T-helper 17 cell (primary cell): ENCODE measurements at places on chromosomes 7 and 10. TPM values are rescaled to one million over a fixed set of nuclear protein-coding genes. Genes with fewer than 3 reads are reported as not detected.

DNA sequence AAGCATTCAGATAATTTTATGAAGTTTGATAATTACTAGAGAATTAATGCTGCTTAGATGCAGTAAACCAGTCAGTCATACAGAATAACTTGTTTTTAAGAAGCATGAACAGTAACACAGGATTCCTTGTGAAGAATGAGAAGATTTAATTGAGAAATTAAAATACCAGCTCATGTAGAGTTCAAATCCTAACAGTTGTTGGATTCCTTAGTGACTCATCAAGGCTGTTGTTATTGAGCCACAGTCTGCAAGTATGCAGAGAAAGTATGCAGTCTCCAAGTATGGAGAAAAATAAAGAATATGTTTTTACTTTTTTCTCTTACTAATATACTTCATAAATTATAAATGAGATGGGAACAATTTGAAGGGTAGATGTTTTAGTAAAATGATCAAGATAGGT lies 30.2 kb upstream of the CYP26C1 start:
- H3K36me3 ChIP-seq, result peaks cover 9% of the 10 kb centered on the region
- no peaks in the 10 kb centered on the region for H3K27me3 ChIP-seq
- H3K4me3 ChIP-seq, result no peak overlapping the region
- no peak for DNase-seq

GRCh38 chr7:111424768-111425167 lies 137.5 kb downstream of the IMMP2L start:
- H3K4me3 ChIP-seq, result no peak overlapping the region
- H3K27ac ChIP-seq, result no peak overlapping the region
- H3K36me3 ChIP-seq, result no peaks in the 10 kb centered on the region
- DNase-seq, result no peak
- no peaks in the 10 kb centered on the region for H3K27me3 ChIP-seq

DNA sequence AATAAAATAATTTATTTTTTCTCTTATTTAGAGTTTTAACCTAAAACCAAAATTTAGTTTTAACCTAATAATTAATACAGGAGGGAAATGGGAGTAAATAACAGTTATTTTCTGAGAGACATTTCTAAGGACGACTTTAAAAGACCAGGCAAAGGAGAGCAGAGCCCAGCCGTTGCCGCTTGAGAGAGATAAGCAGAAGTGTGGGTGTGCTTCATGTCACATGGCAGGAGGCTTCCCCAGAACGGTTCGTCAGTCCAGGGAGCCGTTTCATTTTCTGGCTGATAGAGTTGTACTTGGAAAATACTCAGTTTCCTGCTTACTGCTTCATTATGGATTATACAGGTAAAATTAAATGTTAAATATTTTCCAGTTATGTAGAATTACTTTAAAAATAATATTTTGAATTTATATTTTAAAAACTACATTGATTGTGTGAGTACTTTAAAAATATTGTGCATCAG lies 61.4 kb downstream of the ST7 start:
- DNase-seq, result no peak
- H3K27me3 ChIP-seq, result peaks cover 18% of the 10 kb centered on the region

GRCh38 chr7:44077061-44077460 lies 5.3 kb downstream of the POLM start:
- no peaks in the 10 kb centered on the region for H3K27me3 ChIP-seq
- H3K4me3 ChIP-seq, result no peak overlapping the region

DNA sequence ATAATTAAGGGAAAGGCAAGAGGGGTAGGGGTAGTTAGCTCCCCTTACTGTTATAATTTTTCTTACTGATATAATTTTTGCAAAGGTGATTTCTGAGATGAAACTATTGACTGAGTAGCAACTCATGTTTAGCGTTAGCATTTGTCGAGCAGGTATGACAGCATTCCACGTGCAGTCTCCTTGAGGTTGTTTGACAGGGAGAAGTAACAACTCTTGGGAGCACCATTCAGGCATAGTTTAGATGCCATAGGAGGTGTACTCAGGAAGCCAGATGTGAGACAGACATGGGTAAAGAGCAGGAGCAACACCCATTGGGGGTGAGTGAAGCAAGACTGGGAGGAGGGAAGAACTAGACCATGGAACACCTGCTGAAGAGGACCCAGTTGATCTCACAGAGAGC lies 96.6 kb upstream of the KLF6 start:
- DNase-seq, result no peak
- H3K27ac ChIP-seq, result no peak overlapping the region
- peaks cover 33% of the 10 kb centered on the region for H3K4me1 ChIP-seq
- H3K36me3 ChIP-seq, result no peaks in the 10 kb centered on the region
- no peaks in the 10 kb centered on the region for H3K27me3 ChIP-seq

DNA sequence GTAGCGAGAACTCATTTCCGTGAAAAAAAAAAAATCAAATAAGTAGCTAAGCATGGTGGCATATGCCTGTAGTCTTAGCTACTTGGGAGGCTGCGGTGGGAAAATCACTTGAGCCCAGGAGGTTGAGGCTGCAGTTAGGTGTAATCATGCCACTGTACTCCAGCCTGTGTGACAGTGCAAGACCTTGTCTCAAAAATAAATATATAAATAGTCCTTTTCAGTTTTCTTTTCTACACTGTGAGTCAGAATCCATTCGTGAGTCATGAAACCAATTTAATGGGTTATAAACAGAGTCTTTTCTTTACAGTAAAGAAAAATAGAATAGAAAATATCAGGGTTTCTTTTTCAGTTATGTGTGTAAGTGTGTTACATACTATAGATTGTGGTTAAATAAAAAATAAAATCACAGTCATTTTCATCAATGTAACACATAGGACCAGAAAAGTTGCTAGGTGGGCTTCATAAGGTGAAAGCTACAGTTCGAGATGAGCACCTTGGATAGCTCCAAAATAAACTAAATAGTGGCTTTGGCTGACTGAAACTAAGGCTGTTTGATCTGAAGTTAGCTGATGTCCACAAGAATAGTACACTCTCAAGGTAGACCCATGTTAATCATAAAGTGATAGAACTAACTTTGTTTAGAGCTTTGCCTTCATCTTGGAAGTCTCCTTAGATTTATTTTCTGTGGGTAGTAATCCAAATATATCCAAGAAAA lies 781.1 kb downstream of the GATA3 start:
- H3K27ac ChIP-seq, result no peak overlapping the region
- H3K4me3 ChIP-seq, result no peak overlapping the region
- H3K27me3 ChIP-seq, result peaks cover 5% of the 10 kb centered on the region
- no peaks in the 10 kb centered on the region for H3K4me1 ChIP-seq
- DNase-seq, result no peak

DNA sequence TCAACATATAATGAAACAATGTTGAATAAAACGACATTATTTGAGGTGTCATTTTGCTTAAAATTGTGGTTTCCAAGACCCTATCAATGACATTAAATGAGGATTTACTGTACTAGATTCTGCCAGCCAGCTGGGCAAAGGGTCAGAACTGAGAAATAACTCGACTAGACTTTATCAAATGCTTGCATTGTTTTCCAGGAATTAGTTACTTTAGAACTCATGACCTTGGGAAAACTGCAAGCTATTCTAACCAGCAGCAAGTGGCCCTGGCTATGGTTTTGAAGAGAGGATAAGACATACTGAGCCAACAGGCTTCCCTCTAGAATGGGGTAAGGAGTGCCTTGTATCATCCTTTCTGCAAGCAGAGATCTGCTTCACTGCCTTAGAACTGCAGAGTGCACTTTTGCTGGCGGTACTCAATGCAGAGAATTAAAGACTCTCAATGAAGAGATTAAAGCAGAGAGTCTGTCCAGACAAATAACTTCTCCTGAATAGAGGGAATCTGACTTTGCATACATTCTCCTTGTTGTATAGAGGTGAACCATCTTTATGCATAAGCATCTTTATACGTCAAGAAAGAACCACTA lies 281.5 kb downstream of the ARL4A start:
- peaks cover 2% of the 10 kb centered on the region for H3K4me1 ChIP-seq
- H3K27me3 ChIP-seq, result peaks cover 32% of the 10 kb centered on the region
- H3K27ac ChIP-seq, result no peak overlapping the region
- no peak for DNase-seq
- no peak overlapping the region for H3K4me3 ChIP-seq
- no peaks in the 10 kb centered on the region for H3K36me3 ChIP-seq

GRCh38 chr7:101180130-101180755 lies at the start of gene NAT16:
TSS of gene NAT16 (minus strand) at chr7:101180293. CDS start at chr7:101174807, 5,486 bp downstream.
- H3K27me3 ChIP-seq, result peaks cover 66% of the 10 kb centered on the region
- peaks cover 10% of the 10 kb centered on the region for H3K36me3 ChIP-seq
- H3K4me3 ChIP-seq, result peak within 1 kb of the TSS; percentile 77
- peaks cover 4% of the 10 kb centered on the region for H3K4me1 ChIP-seq
- H3K27ac ChIP-seq, result no peak within 1 kb of the TSS
- DNase-seq, result no peak

DNA sequence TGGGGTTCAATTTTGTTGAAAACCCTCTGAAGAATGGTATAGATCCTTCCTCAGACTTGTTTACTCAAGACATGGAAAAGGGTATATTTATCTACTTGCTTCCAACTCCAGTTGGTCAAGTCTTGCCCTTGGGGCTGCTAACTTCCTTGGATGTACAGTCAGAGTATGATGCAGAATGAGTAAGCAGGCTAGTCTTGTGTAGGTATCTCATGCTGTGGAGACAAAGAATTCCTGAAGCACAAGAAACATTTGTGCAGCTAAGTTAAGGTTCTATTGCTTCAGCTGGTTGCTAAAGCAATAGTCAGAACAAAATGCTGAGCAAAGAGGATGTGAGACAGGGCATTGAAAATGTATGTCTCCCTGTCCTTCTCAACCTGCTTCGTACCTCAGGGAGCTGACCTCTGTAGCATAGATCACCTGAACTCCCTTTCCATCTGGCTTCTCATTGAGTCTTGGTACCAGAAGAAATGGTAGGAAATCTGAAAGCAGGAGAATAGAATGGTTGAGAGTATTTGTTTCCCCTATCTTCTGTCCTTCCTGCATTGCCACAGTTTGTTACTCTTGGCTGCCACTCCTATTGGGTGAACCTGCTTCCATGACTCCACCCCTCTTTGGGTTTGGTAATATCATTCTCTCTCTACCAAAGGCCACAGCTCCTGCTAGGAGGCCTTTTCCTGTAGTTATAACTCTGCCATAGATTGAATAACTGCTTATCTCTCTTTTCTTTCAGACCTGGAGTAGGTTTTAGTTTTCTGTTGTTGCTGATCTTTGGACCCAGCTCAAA lies 346.0 kb downstream of the PHF14 start:
- DNase-seq, result no peak
- H3K36me3 ChIP-seq, result no peaks in the 10 kb centered on the region
- H3K4me1 ChIP-seq, result no peaks in the 10 kb centered on the region
- peaks cover 4% of the 10 kb centered on the region for H3K27me3 ChIP-seq
- H3K4me3 ChIP-seq, result no peak overlapping the region

DNA sequence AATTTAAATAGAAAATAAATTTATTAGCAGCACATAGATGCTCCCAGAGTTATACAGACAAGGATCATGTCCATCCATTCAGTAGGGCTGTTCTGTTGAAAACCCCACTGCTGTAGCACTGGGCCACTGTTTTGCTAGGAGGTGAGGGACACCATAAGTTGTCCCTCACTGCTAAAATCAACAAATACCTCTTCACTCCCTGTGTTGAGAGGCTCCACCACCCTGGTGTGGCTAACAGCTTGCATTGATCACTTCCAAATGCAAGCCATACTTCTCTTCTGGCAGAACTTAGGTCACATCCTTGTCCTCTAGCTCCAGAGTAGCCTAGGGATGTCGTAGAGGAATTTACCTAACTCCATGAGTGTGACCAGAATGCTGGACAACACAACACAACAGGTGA lies 55.4 kb downstream of the MDFIC start:
- no peak overlapping the region for H3K27ac ChIP-seq
- DNase-seq, result no peak
- no peaks in the 10 kb centered on the region for H3K27me3 ChIP-seq
- H3K36me3 ChIP-seq, result peaks cover 5% of the 10 kb centered on the region
- peaks cover 54% of the 10 kb centered on the region for H3K4me1 ChIP-seq

GRCh38 chr10:86300399-86300925 lies 66.1 kb downstream of the GRID1 start:
- H3K27ac ChIP-seq, result no peak overlapping the region
- peaks cover 30% of the 10 kb centered on the region for H3K27me3 ChIP-seq
- DNase-seq, result no peak
- no peaks in the 10 kb centered on the region for H3K36me3 ChIP-seq

GRCh38 chr7:135710417-135711138 lies 17.4 kb downstream of the SLC13A4 start:
- no peak for DNase-seq
- H3K36me3 ChIP-seq, result no peaks in the 10 kb centered on the region
- H3K4me1 ChIP-seq, result no peaks in the 10 kb centered on the region

- H3K27ac ChIP-seq, result no peak overlapping the region
- DNase-seq, result no peak
- H3K36me3 ChIP-seq, result peaks cover 3% of the 10 kb centered on the region
- H3K4me1 ChIP-seq, result no peaks in the 10 kb centered on the region
These were observed 101.6 kb upstream of the PLXNA4 start for GRCh38 chr7:132677918-132678317.

GRCh38 chr10:75107756-75108683 lies 3.4 kb upstream of the SAMD8 start:
- peaks cover 19% of the 10 kb centered on the region for H3K4me1 ChIP-seq
- no peak for DNase-seq
- H3K4me3 ChIP-seq, result no peak overlapping the region
- peaks cover 4% of the 10 kb centered on the region for H3K36me3 ChIP-seq

- H3K36me3 ChIP-seq, result no peaks in the 10 kb centered on the region
- no peak overlapping the region for H3K4me3 ChIP-seq
- no peaks in the 10 kb centered on the region for H3K27me3 ChIP-seq
- H3K4me1 ChIP-seq, result no peaks in the 10 kb centered on the region
- no peak overlapping the region for H3K27ac ChIP-seq
These were observed 765.8 kb downstream of the KCNMA1 start for GRCh38 chr10:76871697-76872295.

The MTURN gene
- 25.1 TPM for total RNA-seq

The SUN3 gene
- not detected for total RNA-seq

The FGFR2 gene
- 0.82 TPM for total RNA-seq

The DRGX gene
- total RNA-seq, result not detected

The STK31 gene
- 0.26 TPM for total RNA-seq

The KCNH2 gene
- 5.6 TPM for total RNA-seq

The ZNF467 gene
- 8.4 TPM for total RNA-seq

The LIPF gene
- total RNA-seq, result not detected

The ASIC3 gene
- total RNA-seq, result 9.1 TPM
